ENCODE measurements at places on chromosomes 6 and 20. TPM values are rescaled to one million over a fixed set of nuclear protein-coding genes. Genes with fewer than 3 reads are reported as not detected.

BCKDHB gene
- 12.8 TPM for total RNA-seq

GGT7 gene
- total RNA-seq = 29.0 TPM

GHRH gene
- total RNA-seq = not detected

ABRACL gene
- 28.8 TPM for total RNA-seq

PRRT1 gene
- 0.09 TPM for total RNA-seq

DNAH8 gene
- total RNA-seq = not detected

DDR1 gene
- 30.9 TPM for total RNA-seq
